ENCODE measurements at places on chromosomes 7 and 10.

GRCh38 chr7:126656165-126656564, 596.6 kb downstream of the GRM8 start:
- no peak for DNase-seq

GRCh38 chr10:92867235-92867634, 18.9 kb downstream of the EXOC6 start:
- DNase-seq = no peak

DNA sequence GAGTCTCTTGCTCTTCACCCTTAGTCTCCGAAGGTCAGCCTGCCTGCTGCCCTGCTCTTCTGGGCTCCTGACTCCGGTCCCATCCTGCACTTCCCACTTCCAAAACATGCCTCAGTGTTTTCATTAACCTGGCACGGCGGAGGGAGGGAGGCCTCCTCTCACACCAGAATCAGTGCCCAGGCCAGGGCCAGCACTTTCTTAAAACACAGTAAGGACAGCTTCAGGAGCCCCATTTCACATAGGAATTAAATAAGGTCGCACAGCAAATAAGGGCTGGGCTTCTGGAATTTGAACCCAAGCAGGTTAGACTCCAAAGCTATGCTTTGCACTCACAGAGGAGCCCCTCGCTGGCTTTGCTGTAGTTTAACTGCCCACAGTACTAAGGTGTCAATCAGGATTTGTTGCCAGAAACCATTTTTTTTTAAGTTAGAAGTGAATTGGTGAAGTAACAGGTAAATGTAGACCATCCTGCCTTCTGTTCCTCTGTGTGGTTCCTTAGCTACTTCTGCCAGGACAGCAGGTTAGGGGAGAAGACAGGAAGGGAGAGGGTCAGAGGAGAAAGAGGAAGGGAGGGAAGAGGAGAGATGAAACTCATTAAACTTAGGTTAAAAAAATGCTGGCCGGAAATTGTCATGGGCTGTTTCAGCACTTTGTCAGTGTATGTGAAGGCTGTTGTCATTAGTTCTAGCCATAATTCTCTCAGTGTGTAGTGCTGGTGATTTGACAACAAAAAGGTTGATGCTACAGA, 1.1 kb downstream of the RASSF4 start:
- no peak for DNase-seq

DNA sequence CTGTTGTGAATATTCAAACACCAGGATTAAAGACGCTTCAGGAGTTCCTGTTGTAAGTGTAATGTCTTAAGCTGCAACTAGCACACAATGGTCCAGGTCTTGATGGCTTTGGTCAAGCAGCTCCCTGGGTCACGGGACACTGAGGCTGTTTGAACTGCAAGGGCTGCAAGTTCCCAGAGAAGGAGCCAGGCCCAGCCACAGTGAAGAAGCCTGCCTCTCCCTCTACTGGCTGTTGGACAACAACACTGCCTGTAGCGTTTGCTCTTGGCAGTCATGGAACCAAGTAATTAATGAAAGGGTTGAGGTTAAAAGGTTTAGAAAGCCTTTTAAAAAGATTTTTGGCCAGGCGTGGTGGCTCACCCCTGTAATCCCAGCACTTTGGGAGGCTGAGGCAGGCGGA, 31.9 kb upstream of the GUSB start:
- no peak for DNase-seq

GRCh38 chr7:70923181-70923845, 208.6 kb upstream of the GALNT17 start:
- no peak for DNase-seq

DNA sequence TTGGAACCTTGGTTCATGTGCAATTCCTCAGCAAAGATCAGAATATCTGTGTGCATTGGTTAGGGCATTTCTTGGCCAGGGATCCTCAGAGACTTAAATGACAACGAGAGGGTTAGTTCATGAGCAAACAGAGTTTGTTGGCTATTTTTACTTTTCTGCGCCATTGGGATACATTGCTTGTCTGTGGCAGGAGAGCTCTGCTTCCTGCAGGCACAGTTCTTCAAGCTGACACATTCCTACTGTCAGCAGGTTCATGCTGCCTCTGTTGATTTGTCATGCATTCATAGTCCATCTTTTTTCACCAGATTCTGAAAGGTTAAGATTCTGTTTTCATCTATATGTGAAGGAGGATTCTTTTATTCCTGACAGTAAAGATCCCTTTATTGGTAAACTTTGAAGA, 139.4 kb downstream of the TMEM178B start:
- DNase-seq = no peak

- DNase-seq = no peak
These were observed 179.4 kb upstream of the INHBA start for GRCh38 chr7:41882256-41882655.

- DNase-seq = no peak
These were observed 106.1 kb downstream of the ICA1 start for GRCh38 chr7:8155836-8156235.

- DNase-seq = no peak
These were observed 223.9 kb downstream of the NEBL start for GRCh38 chr10:20673175-20673574.

GRCh38 chr10:91883549-91884444, 25.5 kb downstream of the FGFBP3 start:
- no peak for DNase-seq

DNA sequence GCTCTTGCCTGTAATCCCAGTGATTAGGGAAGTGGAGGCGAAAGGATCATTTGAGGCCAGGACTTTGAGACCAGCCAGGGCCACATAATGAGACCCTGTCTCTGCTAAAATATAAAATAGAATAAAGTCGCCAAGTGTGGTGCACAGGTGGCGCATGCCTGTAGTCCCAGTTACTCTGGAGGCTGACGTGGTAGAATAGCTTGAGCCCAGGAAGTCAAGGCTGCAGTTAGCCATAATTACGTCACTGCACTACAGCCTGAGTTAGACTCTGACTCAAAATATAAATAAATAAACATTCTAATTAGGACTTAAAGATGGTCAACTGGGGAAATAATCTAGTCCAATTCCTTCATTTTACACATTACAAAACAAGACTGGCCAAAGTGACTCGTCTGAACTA, 768 bp downstream of the CHCHD2 start:
- no peak for DNase-seq

DNA sequence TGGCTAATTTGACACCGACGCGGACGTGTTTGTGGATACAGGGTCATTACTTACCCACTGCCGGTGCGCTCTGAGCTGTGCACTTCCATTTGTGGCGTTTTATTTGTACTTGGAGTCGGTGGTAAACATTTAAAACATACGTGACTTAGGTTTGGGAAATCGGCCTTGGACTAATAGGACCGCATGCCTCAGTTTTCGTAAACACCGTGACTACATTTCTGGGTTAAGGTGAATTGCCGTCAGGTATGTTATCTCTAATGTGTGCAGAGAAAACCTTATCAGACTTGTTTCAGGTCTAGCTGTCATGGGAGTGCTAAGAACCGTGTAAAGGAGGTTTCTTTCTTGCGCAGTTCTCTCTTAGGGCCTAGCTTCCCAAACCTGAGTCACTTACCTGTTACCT, 51.7 kb upstream of the NCF1 start:
- DNase-seq = no peak

- no peak for DNase-seq
These were observed 15.3 kb downstream of the LIPA start for GRCh38 chr10:89236226-89236797.

DNA sequence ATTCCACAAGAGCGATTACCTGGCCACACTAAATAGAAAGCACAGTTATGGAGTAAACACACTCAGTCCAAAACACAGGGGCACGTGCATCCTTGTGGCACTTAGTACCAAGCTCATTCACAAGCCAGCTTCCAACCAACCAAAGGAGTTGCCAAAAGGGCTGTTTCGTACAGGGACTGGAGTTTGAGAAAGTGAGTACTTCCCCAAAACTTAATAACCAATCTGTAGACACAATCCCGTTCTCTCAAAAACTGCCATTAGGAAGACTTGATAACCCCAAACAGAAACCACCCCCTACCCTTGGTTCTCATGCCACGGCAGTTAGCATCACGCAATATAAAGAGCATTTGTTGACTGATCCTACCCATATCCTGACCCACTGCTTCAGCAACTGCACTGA, 166.2 kb upstream of the ASAH2 start:
- DNase-seq = no peak

DNA sequence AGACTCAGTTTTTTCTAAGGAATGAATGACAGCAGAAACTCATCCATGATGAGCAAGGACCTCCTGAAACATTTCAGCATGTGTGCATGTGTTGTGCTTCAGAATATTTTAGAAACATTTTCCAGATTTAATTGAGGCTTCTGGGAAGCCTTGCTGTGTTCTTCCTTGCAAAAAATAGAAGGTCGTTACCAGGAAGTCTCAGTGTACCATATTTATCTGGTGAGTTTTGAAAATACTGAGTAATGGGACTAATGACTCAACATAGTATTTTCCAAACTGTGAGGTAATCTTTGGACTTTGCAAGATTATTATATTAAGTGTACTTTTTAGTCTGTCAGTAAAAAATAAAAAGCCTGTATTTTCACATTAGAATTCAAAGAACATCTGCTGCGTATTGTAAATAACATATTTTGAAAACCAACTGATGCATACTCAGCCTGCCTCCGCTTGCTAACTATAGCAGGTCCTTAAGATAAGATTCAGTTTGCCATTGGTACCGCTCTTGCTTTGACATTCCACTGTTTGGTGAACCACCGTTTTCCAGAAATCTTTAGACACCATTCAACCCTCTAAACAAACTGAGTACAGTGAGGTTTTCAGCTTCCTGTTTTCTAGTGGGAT, 739.6 kb upstream of the GALNT17 start:
- DNase-seq = no peak

GRCh38 chr10:114801411-114801813, 20.2 kb upstream of the FHIP2A start:
- no peak for DNase-seq

- no peak for DNase-seq
These were observed 175.8 kb upstream of the PRKCQ start for GRCh38 chr10:6755781-6756460.

DNA sequence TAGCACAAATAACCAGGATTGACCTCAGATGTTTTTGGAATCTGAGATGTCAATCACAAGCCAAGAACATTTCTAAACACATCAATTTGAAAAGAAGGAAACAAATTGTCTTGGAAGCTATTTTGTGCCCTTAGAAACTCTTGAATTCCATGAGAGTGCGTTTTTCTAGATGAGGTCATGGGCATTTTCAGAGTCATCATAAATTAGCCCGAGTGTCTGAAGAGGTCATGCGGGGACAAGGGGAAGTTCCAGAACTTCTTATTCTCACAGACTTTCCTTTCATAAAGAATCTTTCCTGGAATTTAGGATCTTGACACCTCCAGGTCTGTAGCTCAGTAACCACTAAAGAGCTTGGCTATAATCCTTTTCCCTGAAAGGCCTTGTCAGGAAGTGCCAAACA, 28.2 kb downstream of the IL2RA start:
- no peak for DNase-seq

DNA sequence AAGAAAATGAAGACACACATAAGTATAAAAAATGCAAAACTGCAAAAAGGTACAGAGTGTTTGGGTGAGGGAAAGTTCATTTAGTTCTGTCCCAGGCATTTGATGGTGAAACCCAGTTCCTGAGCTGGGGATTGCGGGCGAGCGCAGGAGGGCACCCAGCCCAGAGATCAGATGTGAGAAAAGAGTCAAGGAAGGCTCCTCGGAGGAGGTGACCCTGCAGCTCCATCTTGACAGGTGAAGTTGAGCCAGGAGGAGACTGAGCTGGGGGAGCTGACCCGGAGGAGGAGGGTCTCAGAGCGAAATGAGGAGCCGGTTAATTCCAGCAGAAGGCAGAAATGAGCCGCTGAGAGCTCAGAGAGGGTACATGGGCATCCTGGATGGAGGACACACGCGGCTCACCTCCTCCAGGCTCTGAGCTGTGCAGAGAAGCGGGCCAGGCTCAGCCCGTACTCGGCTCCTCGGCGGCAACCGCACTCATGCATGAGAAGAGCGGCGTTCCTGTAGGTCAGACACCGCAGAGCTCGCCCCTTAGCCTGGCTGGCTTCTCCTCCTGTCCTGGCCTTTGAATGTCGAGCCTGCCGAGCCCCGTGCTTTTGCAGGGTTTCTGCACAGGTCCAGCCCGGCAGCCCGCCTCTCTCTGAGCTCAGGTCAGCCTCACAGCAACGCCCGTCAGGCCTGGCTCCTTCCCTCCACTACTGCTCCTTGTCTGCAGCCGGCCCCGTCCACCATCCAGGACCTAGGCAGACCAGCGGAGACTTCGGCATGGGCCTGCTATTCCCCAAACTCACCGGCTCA, 9.5 kb upstream of the RAMP3 start:
- no peak for DNase-seq

GRCh38 chr7:79837915-79838314, 296.7 kb upstream of the GNAI1 start:
- DNase-seq = no peak

DNA sequence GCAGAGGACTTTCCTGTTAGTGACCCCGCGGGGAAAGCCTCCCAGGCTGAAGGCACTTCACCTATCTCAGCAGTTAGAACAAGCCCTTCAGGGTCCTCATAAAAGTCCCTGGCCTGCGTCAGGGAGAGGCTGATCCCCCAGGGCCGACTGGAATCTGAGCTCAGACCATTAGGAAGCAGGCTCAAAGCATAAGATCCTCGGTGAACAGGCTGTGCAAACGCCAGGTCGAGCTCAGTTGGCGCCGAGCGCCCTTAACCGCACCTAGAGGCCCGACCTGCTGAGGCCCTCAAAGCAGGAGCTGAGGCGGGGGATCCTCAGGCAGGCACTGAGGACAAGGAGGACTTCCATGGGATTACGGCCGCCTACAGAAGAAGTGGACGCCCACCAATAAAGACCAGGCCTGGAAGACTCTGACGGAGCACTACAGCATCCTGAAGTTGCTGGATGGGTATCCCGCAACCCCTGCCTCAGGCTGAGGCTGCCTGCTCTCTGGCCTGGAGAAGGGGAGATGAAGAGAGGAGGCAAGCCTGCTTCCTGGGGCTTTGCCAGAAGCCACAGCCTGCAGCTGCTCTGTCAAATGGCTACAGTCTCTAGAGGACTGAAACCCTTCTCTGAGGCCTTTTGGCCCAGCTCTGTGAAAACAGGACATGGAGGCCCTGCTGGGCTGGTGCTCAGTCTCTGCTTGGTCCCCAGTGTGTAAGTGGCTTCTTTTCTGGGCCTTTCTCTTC, 29.9 kb downstream of the LIPJ start:
- DNase-seq = no peak

- no peak for DNase-seq
These were observed 581.2 kb downstream of the SUGCT start for GRCh38 chr7:40716052-40716451.

DNA sequence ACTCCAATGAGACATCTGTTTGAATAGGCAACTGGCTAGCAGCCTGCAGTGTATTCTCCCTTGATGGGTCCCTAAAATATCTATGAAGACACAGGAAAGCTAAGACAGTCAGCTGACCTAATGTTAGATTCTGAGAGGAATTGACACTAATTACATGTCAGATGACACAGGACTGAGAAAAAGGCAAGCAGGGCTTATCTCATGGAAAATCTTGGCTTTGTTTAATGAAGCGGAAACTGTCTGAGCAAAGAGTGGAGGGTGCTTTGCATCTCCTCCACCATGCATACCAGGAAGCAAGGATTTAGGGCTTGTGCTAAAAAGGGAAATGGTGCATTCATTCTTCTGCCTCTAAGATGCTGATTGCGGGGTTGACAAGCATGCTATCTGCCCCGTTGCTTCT, 135.5 kb upstream of the GLI3 start:
- no peak for DNase-seq

All from activated T-helper 1 cell treated with Interleukin-2 at 50 U/mL for 16 hours (primary cell).